ENCODE measurements at places on chromosomes 12 and 14.

DNA sequence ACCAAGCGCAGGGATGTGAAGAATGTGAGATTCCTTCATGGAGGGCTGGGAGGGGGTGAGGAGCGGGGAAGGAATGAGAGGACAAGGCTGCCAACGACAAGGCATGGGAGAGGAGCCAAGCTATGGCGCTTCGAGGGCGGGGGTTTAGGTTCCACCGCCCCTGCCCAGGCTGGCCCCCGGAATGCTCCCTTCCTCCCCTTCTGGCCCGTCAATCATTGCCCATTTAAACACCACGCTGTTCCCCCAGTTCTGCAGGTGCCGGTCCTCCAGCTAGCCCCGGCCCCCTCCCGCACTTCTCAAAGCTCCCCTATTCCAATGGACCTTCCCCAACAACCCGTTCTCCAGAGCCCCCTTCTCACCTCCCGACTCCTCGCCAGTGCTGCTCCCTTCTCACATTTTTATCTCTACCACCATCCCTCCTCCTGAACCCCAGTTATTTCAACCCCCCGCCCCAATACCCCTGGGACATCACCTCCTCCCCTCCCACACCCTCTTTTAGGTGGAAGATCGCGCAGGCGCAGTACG lies 428 bp downstream of the RNF41 start:
- DNase-seq: no peak

- DNase-seq: no peak
These were observed 11.0 kb downstream of the SLCO1A2 start for GRCh38 chr12:21323736-21324135.

- DNase-seq: no peak
These were observed 68.1 kb upstream of the DCD start for GRCh38 chr12:54716261-54716660.

DNA sequence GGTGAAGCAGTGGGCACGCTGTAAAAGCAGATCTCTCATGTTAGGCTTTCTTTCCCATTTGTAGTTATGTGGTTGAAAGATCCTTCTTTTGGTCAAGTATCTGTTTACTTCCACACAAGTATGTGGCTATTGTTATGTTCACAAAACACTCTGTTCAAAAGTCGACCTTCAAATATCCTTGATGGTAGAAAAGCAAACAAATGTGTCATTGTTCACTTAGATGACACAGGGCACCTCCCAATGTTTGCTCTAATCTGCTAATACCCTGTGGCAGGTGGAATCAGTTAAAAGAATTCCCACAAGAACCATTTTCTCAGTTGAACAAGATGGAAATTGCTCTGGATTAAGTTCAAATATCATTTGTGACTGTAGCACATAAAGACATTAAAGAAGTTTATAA lies 43.6 kb upstream of the NAA30 start:
- DNase-seq: no peak

DNA sequence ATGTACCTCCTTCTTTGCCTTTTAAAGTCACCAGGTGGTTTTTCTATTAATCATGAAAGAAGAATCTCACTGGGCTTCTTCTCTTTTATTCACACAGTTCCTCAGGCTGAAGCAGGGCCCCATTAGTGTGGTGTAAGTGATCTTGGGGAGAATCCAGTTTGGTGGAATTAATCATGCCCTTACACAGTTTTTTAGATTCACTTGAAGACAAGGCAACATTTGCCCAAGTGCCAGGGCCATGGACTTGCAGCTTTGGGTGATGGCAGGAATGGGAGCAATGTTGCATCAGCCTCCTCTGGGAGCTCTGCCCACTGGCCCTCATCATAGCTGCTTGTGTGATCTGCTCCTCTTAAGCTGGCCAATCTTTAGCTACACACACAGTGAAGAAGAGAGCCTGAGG lies 33.8 kb downstream of the KCNK10 start:
- no peak for DNase-seq

- no peak for DNase-seq
These were observed 414.8 kb upstream of the LMO3 start for GRCh38 chr12:17020765-17021164.

- DNase-seq: no peak
These were observed 363.9 kb downstream of the CEP128 start for GRCh38 chr14:80577599-80577998.

- DNase-seq: no peak
These were observed 77.0 kb upstream of the GRIP1 start for GRCh38 chr12:66755727-66756395.

- no peak for DNase-seq
These were observed 213.6 kb upstream of the FSCB start for GRCh38 chr14:44720707-44721106.
